Stimulated activated CD8-positive, alpha-beta memory T cell treated with anti-CD3 and anti-CD28 coated beads, Interleukin-4, amount 100 ng/mL, for 1 hour (primary cell): ENCODE measurements at places on chromosomes 1 and 21.

DNA sequence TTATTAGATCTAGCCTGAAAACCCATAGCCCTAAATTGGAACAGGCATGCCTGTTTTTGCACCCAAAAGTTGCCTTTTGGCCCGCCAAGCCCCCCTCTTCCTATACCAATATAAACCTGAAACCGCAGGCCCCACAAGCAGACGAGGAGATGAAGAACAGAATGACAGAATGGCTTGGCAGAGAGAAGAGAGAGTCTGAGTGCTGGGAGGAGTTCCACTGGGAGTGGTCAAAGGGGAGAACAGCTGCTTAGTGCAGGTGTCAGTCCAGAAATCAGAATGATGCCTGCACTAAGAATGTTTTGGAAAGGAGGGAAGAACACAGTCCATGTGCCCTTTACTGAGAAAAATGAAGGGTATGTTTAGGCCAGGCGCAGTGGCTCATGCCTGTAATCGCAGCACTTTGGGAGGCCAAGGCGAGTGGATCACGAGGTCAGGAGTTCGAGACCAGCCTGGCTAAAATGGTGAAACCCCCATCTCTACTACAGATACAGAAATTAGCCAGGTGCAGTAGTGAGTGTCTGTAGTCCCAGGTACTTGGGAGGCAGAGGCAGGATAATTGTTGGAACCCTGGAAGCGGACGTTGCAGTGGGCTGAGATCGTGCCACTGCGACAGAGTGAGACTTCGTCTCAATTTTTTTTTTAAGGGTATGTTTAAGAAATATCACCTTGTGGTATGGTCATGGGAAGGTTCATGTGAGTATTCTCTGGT, 9.4 kb downstream of the DYRK1A start:
- DNase-seq = no peak

GRCh38 chr1:233514946-233515391, 98.9 kb upstream of the KCNK1 start:
- DNase-seq = no peak

- no peak for DNase-seq
Measured at GRCh38 chr1:214363386-214363785, 82.4 kb downstream of the SMYD2 start.

GRCh38 chr1:225944387-225944786, 3.4 kb upstream of the LEFTY2 start:
- DNase-seq = no peak

- no peak for DNase-seq
Measured at GRCh38 chr1:56216218-56216617, 363.1 kb downstream of the PLPP3 start.

GRCh38 chr21:45000637-45001133, 60.9 kb downstream of the SLX9 start:
- DNase-seq = no peak

- DNase-seq = no peak
Measured at GRCh38 chr1:162206300-162206699, 136.8 kb downstream of the NOS1AP start.

DNA sequence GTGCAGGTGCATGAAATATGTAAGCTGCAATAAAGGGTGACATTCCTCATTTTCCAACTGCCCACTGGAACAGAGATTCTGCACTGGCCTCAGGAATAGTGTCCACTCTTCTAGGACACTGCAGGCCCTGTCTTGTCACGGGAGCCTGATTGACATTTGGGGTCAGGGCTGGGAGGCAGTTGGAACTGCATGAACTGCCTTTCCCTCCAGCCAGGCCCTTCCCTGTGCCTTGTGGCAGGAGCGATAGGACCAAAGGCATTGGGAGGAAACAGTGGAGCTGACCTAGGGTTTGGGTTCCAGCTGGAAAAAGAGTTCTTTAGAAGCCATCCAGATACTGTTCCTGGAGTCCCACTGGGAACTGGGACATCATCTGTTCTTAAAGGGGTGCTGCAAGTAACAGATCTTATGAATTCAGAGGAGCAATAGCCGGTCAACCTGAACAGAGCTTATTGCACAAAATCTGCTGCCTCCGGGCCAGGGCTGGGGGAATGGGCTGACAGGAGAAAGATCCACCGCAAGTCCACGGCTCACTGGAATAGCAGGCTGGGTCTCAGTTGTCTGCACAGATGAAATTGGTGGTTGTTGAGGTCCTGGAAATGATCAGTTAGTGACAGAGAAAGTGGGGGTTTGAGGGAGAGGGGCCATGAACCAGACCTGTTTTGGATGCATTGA, 451.7 kb downstream of the CAMTA1 start:
- no peak for DNase-seq
